SJSA1 (cell line): ENCODE measurements at places on chromosomes 2 and 18. TPM values are rescaled to one million over a fixed set of nuclear protein-coding genes. Genes with fewer than 3 reads are reported as not detected.

DNA sequence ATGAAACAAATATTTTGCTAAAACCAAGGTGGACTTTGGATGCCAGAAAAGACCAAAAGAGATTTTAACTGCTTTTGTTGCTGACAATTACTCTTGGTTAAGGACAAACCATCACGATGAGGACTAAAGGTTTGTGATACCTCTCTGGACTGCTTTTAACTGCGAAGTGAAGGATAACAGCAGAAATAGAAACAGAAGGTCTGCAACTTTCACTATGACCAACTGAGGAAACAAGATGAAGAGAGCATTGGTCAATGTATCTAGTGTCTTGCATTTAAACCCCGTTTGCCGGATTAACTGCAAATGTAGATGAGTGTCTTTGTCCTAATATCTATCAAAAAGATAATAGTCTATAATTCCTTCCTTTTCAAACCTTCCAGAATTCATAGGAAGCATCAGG is 541.7 kb downstream of the ERBB4 start:
- no peak for DNase-seq
- H3K27ac ChIP-seq, result no peak overlapping the region
- H3K27me3 ChIP-seq, result no peaks in the 10 kb centered on the region; the same call in 1 of the 2 replicates
- no peak overlapping the region for H3K4me3 ChIP-seq

GRCh38 chr18:3062798-3063680 is 50.1 kb upstream of the LPIN2 start:
- DNase-seq, result no peak
- no peak overlapping the region for H3K27ac ChIP-seq
- H3K27me3 ChIP-seq, result no peaks in the 10 kb centered on the region
- peaks cover 32% of the 10 kb centered on the region for H3K4me1 ChIP-seq
- no peak overlapping the region for H3K4me3 ChIP-seq

DNA sequence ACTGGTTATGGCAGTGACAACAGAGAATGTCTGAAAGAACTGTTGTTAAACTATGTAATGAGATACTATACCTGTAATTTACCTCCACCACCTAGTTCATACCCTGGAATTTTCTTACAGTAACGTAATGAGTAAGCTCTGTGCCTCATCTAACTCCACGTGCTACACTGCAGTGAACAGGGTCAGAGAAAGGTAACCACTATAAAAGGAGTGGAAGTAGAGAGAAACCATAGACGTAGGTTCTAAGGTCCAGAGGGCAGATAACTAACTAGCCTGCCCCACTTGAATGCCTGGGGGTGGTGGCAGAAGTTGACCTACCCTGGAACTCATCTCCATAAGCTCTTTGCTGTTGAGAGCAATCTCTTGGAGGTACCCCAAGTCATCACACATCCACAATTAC is 32.0 kb upstream of the B4GALT6 start:
- H3K4me1 ChIP-seq, result no peaks in the 10 kb centered on the region
- no peak overlapping the region for H3K4me3 ChIP-seq
- H3K27me3 ChIP-seq, result no peaks in the 10 kb centered on the region
- DNase-seq, result no peak

Gene SNORC
- 0.22 and 0.32 TPM in 2 replicates for total RNA-seq

Gene INPP5D
- 2.6 and 13.3 TPM in 2 replicates for total RNA-seq

Gene ATP6V1B1
- not detected in 2 replicates for total RNA-seq

- H3K36me3 ChIP-seq, result no peaks in the 10 kb centered on the region
- H3K27me3 ChIP-seq, result no peaks in the 10 kb centered on the region
- no peak overlapping the region for H3K4me3 ChIP-seq
- H3K27ac ChIP-seq, result no peak overlapping the region
- DNase-seq, result no peak
These were observed 1036.5 kb upstream of the CNTNAP5 start for GRCh38 chr2:122988395-122989221.

Gene ST6GAL2
- not detected in 2 replicates for total RNA-seq
